Stimulated activated memory B cell treated with anti-CD40 and anti-IgM and Interleukin-4, amounts not matched to agents 10 μg/mL and 1 μg/mL and 100 μg/mL, for 72 hours (primary cell): ENCODE measurements at places on chromosomes 12 and 14.
A peak's percentile ranks its signal among the peaks of the same experiment; 100 is the strongest.

- ATAC-seq, result no peak
Measured at GRCh38 chr12:119381471-119382235, 47.1 kb downstream of the CCDC60 start.

- ATAC-seq, result peak; percentile 86
Measured at GRCh38 chr12:96720363-96720705, 186.7 kb upstream of the NEDD1 start.

- ATAC-seq, result peak; percentile 19
Measured at GRCh38 chr12:16610001-16610585, 4.1 kb upstream of the LMO3 start.

- ATAC-seq, result no peak
Measured at GRCh38 chr12:11669348-11669747, 19.9 kb downstream of the ETV6 start.

GRCh38 chr12:108090932-108091678, 38.0 kb upstream of the WSCD2 start:
- no peak for ATAC-seq

- no peak for ATAC-seq
Measured at GRCh38 chr12:82383930-82384552, 25.7 kb downstream of the METTL25 start.

GRCh38 chr14:73783107-73783727, 68.4 kb upstream of the PTGR2 start:
- ATAC-seq, result no peak

- ATAC-seq, result no peak
Measured at GRCh38 chr14:79911744-79912143, 299.6 kb downstream of the DIO2 start.

GRCh38 chr12:126397071-126397581, 1331.9 kb downstream of the AACS start:
- no peak for ATAC-seq

- peak; percentile 55 for ATAC-seq
Measured at GRCh38 chr12:45232756-45233372, 17.0 kb downstream of the ANO6 start.

GRCh38 chr14:32597771-32598170, 268.7 kb downstream of the AKAP6 start:
- ATAC-seq, result no peak

DNA sequence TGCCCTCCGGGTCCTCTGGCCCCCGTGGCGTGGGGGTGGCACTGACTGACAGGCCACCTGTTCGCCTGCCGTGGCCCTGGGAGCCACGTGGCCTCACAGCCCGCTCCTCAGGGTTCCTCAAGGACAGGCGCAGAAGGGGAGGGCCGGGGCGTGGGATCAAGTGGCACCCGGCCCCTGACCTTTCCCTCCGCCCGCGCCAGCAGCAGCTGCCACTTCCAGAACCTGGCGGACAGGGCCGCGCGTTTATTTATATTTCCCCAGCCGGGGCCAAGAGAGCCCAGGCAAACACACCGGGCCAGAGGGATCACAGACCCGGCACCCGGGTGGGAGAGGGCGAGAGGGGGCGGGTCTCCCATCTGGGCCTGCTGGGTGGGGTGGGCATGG, 92.6 kb downstream of the RFLNA start:
- no peak for ATAC-seq

- no peak for ATAC-seq
Measured at GRCh38 chr14:105050551-105050897, 14.7 kb downstream of the GPR132 start.

- no peak for ATAC-seq
Measured at GRCh38 chr12:121297435-121297991, 1.0 kb upstream of the CAMKK2 start.

DNA sequence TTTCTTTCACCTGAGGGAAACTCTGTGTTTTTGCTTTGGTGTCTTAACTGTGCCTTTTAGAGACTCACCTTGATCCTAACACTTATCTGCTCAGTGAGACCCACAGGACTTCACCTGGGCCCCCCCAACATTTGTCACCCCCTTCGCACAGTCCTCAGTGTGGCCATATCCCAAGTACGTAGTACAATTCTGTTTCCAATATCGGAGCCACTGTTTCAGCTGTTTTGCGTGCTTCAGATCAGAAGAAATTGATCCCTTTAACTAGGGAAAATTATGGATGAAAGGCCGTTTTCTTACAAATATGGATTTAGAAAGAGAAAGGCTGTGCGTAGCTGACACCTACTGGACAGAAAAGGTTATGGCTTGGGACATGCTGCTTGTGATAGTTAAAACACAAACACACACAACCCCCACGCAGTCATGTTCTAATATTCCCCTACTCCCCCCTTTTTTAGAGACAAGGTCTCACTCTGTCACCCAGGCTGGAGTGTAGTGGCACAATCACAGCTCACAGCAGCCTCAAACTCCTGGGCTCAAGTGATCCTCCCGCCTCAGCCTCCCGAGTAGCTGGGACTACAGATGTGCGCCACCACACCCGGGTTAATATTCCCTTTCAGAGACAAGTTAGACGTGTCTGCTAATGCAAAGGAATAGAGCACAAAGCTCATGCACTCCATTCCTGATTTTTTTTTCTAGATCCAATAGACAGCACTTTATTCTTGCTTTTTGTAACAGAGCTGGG, 3.6 kb upstream of the SLC7A8 start:
- no peak for ATAC-seq

- no peak for ATAC-seq
Measured at GRCh38 chr14:74656964-74657363, 44.9 kb upstream of the LTBP2 start.

GRCh38 chr14:105925615-105926372, 399.4 kb downstream of the TMEM121 start:
- ATAC-seq, result no peak

DNA sequence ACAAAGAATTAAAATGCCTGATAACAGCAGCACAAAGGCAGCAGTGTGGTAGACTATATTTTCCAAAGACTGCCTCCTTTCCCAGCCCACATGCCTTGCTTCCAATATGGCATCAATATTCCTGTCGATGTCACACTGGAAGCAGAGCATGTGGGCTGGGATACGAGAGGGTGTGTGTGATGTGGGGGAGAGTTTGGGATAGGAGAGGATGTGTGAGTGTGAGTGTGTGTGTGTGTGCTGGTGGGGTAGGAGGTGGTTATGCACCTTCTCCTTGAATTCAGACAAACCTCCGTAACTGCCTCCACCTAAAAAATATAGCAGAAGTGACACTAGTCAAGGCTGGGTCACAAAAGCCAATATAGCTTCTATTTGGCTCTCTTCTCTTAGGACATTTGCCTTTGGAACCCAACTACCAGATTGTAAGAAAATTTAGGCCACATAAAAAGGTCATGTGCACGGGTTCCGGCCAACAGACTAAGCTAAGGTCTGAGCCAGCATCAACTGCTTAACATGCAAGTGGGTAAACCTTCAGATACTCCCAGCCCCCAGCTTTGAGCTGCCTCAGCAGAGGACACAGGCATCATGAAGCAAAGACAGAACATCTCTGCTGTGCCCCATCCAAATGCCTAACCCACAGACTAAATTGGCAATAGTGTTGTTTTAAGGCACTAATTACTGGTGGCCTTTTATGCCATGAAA, 29.5 kb downstream of the SPPL3 start:
- no peak for ATAC-seq

DNA sequence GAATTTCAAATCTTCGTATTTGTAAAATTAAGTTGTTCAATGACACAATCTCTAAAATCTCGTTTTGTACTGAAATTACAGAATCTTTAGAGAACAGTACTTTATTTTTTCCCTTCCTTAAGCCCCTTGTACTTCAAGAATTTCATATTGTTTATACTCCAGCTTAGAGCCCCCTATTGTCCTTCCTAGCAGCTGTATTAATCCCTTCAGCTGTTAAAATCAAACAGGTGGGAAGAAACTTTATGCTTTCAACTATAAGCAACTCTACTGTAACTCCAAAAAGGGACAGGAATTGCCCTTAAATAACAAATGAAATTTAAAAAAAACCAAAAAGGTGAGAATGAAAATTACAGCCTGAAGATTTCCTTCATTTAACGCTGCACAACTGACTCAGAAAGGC, 1.7 kb downstream of the NACA start:
- no peak for ATAC-seq

GRCh38 chr12:123037791-123038190, 57.3 kb downstream of the ARL6IP4 start:
- no peak for ATAC-seq

- no peak for ATAC-seq
Measured at GRCh38 chr12:209246-209645, 4.7 kb downstream of the SLC6A12 start.

DNA sequence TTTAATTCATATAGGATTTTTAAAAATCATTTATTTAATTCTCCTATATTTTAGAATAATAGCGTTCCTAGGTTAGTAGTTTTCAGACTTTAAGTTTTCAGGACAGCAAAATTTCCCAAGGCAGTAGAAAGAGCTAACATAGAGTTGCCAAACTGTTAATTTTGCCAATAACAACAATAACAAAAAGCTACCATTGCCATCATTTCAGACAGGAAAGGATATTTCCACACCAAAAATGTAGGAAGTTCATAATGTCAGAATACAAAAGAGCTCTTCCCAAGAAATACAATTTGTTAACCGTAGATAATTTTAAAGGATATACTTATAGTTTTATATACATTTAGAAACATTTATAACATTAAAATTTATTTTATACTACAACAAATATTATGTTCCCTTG, 81.4 kb upstream of the EEA1 start:
- ATAC-seq, result no peak

DNA sequence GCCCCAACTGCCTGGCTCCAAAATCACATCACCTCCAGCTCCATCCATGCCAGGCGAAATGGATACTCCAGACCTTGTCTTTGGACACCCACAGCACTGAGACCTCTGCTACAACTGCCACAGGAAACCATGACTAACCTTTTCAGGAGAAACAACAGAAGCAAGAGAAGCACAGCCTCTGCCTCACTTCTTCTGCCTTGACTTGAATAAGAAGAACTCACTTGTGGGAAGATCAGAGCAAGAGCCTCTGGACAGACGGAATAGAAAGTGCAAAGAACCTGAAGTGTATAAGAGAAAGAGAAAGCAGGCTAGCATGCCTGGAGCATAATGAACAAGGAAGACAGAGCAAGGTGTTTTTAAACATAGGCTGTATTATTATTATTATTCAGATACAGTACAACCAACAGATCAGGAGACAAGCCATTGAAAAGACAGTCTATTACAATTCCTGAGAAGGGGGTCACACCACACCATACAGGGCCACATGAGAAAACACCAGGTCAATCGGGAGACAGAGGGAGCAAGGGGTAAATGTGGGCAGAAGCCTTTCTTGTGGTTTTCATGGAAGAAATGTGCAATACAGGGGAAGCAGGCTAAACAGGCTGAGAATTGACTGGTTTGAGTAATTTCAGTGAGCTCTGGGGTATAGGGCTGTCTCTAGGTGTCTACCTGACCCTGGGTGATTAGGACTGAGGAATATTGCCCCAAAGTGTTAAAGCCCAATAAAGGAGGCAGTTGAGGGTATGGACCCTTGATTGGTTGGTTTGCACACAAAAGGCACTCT, 7.4 kb upstream of the OR10P1 start:
- peak; percentile 13 for ATAC-seq
